ENCODE measurements at places on chromosomes 2 and 18.

DNA sequence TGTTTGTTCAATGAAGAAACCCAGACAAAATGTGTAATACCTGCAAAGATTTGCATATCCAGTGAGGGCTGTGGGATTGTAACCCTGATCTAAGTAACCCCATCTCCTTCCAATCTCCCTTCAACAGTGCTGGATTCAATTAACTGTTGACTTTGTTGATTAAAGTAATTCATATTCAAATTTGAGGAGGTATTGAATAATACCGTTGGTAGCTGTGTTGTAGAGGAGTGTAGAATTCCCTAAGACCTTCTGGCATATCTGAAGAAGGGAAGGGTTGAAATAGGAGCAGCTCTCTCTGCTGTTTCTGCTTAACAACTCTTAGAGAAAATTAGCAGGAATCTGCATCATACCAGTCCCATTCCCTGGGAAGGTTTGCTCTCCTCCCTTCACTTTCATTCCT is 28.2 kb downstream of the MAIP1 start:
- no peak for DNase-seq

DNA sequence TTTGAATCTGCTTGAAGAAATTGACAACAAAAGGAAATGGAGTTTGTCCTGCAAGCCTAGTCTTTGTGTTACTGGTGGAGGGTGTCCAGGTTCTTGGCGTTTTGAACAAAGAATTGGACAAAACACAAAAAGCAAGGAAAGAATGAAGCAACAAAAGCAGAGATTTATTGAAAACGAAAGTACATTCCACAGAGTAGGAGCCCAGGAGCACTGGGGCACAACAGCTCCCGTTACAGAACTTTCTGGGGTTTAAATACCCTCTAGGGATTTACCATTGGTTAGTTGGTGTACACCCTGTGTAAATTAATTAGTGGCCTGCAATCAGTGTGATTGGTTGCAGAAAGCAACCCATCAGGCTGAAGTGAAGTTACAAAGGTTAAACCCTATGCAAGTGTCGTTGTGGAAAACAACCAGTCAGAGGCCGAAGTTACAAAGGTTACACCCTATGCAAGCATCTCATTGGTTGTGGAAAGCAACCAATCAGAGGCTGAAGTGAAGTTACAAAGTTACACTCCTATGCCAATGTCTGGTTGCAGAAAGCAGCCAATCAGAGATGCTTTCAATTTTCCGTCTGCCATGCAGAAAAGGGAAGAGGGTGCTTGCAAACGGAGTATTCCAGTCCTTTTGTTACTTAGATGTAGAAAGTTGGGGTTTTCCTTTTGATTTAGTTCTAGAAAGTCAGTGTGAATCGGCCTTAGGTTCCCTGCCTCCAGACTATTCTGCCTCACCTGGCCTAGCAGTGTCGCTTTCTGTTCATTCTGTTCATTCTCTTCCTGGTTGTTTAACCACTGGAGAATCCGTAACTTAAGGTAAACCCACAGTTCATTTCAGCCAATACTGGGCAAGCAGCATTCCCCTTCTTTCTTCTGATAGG is 47.6 kb upstream of the PTH2R start:
- no peak for DNase-seq

DNA sequence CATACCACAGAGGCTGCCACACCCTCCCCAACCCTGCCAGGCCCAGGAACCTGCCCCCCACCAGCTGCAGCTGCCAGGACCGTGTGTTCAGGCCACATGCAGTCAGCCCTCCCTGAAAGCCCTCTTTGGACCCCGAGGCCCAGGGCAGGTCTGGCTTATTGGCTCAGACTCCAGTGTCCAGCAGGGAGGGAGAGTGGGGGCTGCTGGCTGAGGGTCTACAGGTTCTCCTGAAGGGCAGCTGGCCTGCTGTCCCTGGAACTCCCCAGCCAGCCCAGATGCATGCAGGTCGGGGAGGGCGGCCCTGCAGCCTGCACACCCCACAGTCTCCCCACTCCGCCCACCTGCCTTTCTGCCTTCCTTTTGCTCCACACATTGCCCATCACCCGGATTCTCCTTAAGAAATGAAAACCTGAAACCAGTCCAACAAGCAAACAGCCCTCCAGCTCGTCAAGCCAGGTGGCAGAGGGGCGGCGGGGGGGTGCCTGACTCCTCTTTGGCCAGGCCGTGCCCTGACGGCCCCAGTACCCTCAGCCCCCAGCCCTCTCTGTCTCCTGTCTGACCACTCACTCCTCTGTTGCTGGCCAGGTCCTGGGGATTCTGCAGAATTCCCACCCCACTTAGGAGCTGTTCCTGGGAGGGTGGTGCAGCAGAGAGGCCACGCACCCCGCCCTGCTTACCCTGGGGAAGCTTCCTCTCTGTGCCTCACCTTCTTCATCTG is 18.0 kb downstream of the GPR35 start:
- no peak for DNase-seq

DNA sequence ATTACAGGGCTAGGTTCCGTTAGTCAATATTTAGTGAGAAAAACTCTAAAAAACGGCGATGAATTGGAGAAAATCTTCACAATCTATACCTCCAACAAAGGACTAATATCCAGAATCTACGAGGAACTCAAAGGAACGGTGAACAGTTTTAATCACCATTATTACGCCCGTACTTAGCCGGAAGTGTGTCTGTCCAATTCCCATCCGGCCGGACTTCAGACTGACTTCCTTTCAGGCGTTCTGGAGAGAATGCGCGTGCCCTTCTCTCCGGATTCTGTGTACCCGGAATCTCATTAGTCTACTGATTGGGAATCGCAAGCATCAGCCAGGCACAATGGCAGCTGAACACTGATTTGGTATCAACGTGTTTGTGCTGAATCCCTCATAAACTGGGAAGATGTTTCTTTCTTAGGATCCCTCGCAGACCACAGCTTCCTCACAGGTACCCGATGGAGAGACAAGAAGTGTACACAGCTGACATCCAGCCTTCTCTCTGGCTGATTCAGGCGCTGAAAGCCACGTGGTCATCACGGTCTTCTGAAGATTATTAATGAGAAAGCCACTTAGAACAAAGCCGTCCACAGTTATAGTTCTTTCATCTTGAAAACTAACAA is 239.9 kb downstream of the ZNF516 start:
- no peak for DNase-seq

DNA sequence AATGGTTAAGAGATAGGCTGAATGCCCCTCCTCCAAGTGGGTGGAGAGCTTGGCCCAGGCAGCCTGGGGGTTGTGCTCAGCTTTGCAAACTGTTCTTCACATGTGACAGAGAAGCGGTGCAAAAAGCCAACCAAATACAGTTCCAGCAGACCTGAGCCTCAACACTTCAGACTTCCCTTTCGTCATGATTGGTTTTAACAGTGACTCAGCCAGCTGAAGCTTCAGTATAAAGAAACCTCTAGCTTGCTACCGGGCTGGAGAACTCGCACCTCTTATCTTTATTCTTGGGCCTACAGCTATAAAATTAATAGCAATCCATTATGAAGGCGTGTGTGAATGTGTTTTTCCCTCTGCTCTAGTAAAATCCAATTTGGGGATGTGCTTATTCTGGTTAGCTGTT is 20.0 kb downstream of the SETBP1 start:
- no peak for DNase-seq

DNA sequence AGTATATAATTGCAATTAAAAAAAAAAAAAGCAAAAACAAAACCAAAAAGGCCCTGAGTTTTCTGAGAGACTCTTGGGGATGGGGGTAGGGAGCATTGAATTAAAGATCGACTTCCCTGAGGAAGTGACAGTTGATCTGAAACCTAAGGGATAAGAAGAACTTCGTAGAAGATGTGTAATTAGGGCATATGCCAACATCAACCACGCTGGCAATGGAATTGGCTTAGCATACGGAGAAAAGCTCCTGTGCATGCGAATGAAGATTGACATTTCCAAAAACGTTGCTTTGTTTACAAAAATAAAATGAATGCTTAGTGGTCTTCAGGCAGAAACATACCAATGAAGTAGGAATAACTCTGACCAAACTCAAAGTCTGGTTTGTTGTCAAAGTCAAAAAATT is 307.6 kb upstream of the ZNF521 start:
- DNase-seq: no peak

GRCh38 chr18:44792456-44793061 is 111.9 kb downstream of the SETBP1 start:
- DNase-seq: peak; percentile 81

- DNase-seq: no peak
Measured at GRCh38 chr18:75179819-75180600, 28.9 kb downstream of the PTGR3 start.

GRCh38 chr2:109348190-109348589 is 219.2 kb downstream of the SH3RF3 start:
- DNase-seq: no peak

DNA sequence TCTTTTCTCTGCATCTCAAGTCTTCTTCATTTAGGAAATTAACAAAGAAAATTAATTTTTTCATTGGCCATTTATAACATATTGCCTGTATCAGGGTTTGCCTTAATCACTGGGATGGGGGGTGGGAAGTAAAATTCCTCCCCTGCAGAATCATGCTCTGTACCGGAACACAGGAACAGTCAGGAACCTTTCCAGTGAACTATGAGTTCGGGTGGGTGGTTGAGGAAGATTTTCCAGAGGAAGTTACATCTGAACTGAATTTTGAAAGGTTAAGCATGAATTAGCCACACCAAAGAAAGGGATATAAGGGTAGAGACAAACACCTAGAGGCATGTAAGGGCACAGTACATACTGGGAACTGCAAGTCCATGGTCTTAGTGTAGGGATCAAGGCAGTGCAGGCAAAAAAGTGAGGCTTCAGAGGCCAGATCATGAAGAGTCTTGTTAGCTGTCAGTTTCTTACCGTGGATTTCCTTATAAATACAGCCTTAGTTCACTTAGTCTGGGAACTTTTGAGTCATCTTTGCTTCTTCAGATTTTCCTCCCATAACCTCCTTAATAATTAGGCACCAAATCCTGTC is 55.6 kb downstream of the FAM117B start:
- DNase-seq: no peak

DNA sequence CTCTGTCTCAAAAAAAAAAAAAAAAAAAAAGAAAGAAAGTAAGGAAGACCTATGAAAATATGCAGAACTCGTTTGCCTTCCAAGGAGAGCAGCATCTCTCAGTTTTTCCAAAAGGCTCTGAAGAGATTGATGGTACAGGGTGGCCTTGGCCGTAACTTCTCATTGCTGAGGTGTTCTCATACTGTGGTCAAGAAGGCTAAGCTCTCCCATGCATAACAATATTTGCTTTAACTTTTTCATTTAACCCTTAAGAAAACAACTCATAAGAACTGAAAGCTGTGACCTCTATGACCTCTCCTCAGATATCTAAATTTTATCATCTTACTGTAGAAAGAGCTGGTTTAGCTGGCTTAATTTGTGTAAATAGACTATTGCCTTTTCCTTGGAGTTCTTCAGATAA is 37.1 kb upstream of the GATA6 start:
- DNase-seq: no peak

DNA sequence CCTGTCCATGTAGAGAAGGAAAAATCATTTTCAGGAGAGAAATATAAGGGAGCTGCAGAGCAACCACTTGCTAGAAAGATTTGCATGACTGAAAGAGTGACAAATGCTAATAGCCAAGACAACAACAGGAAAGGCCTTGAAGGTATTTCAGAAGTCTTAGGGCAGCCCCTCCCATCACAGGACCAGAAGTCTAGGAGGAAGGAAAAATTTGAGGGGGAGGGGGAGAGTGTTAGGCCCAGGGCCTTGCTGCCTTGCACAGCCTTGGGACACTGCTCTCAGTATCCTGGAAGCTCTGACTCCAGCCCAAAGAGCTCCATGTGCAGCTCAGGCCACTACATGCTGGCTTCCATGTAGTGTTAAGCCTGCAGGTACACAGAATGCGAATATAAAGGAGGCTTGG is 266.9 kb downstream of the GLI2 start:
- no peak for DNase-seq

DNA sequence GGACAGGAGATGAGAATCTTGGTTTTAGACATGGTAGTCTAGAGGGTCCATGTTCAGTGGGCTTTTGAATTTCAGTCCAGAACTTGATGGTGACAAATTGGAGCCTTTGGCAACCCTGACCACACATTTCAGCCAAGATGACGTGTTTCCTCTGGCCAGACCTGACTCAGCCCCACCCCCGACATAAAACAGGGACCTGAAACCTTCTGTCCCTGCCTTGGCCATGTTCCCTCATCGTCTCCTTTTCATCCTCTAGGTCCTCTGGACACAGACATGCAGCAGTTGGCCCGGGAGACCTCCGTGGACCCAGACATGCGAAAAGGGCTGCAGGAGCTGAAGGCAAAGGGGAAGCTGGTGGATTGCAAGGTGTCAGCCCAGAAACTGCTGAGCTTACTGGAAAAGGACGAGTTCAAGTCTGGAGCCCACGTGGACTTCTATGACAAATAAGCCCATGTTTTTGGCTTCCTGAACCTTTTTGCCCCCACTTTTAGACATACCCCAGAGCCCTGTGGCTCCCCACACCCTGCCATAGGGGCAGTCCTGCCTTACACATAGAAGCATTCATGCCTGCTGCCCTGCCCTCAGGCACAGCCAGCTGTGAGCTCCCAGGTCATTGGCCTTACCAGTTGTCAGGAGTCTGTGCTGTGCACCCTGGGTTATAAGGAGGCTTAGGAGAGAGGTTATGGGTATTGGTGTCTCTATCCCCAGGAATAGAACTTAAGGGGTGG is 4.0 kb downstream of the SPR start:
- DNase-seq: no peak

DNA sequence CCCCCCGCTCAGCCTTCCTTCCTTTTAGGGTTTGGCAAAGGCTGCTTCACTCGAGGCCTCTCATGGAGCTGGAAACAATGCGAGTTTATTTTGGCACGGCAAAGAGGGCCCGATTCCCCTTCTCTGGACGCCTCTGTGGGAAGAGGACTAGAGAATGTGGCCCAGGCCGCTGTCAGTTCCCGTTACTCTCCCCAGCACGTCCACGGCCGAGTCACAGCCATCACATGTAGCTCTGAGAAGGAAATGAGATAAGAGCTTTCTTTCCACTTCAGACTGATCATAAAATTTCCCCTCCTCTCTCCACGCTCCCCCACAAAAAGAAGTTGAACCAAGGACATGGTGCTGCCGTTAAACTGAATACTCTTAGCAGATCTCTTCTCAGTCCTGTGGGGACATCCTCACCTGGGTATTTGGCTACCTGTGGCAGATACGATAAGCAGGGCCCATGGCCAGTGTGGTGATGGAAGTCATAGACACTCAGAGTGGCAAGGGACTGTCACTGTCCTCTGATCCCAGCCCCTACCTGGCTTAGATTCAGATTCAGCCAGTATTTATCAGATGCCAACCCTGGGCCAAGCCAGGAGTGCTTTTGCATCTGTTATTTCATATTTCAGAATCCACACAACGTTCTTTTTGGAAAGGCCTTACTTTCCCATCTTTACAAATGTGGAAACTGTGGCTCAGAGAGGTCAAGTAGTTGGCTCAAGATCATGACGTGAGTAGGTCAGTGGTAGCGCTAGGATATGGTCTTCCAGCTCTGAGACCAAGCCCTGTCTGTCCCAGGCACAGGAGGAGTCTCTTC is 101.2 kb downstream of the MCFD2 start:
- DNase-seq: peak; percentile 50

DNA sequence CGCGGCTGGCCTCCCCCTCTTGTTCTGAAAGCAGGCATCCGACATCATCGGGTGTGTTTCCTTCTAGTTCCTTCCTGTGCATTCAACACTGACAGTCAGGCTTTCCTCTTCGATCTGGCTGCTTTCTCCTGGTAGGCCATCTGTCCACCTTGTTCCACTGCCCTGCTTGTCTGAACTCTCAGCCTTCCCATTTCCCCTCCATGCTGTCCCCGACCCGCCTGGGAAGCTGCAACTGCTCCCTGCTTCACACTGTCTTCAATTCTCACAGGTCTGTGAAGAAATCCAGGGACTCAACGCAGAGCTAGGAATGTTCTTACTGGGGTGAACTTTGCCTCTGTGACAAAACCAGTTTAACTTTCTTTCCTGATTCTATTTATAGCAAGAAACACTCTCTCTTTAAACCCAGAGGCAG is 43.0 kb downstream of the KIF3C start:
- DNase-seq: no peak

GRCh38 chr2:18557121-18557520 is 3.3 kb downstream of the RDH14 start:
- DNase-seq: no peak

All from NCI-H226 (cell line).